ENCODE measurements at places on chromosomes 13 and 19. TPM values are rescaled to one million over a fixed set of nuclear protein-coding genes. Genes with fewer than 3 reads are reported as not detected.

- DNase-seq: no peak
Observed at GRCh38 chr19:30604657-30605056, 232.5 kb downstream of the ZNF536 start.

DNA sequence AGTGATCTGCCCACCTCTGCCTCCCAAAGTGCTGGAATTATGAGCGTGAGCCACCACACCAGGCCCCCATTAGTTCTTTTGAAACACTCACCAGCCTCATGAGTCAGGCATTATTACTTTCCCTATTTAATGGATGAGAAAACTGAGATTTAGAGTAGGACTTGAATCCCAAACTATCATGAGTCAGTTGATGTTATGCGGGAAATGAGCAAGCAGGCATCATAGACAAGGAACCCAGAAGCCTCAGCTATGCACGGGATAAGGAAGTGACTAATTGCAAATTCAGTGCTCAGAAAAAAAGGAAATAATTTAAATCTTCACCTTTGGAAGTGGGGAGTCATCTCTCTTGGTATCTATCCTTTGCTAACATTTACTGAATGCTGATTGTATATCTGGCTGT, 217.5 kb downstream of the ABCC4 start:
- DNase-seq: no peak

DNA sequence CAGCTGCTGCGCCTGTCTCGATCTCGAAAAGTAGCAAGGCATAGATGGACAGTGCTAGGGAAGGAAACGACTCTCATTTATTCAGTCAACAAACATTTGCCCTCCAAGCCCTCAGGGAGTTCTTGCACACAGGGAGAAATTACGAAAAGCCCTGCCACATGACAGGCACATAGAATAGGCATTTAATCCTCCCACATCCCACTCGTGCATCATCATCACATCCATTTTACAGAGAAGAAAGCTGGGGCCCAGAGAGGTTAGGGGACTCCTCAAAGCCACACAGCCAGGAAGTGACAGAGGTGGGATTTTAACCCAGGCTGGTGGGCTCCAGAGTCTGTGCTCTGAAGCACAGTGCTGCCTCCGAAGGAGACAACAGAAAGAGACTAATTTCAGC, 11.6 kb downstream of the TMEM221 start:
- no peak for DNase-seq

The COX6B2 gene
- not detected for total RNA-seq

- DNase-seq: peak; percentile 77
Observed at GRCh38 chr13:51804295-51805172, 571 bp upstream of the DHRS12 start.

The GPC6 gene
- 2.6 TPM for total RNA-seq

DNA sequence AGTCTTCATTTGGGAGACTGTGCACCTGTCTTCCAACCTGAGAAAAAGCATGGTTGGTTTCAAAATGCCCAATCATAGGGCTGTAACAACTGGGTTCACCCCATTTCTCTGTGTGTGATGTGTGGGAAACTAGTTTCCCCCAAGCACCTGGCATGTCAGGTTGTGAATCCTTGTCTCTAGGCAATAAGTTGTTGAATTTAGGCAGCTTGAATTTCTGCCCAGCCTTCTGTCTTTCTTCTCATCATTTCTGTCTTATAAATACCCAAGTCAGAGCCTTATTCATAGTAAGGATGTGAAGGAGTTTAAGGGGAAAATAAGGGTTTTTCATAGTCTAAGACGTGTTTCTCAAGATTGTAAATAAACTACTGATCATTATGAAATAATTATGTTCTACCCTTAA, 170.7 kb upstream of the RNF113B start:
- DNase-seq: no peak

DNA sequence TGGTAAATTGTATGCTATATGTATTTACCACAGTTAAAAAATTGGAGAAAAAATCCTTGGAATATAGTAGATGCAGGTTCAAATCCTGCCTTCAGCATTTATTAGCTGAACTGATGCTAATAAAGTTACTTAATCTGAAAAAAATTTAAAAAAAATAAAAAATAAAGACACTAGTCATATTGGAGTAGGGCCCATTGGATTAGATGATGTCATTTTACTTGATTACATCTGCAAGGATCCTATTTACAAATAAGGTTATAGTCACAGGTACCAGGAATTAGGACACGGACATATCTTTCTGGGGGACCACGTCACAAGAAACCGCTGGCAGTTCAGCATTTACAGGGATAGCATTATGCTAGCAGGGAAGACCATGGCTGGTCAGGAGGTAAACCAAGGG, 6.2 kb downstream of the ZNF555 start:
- no peak for DNase-seq

DNA sequence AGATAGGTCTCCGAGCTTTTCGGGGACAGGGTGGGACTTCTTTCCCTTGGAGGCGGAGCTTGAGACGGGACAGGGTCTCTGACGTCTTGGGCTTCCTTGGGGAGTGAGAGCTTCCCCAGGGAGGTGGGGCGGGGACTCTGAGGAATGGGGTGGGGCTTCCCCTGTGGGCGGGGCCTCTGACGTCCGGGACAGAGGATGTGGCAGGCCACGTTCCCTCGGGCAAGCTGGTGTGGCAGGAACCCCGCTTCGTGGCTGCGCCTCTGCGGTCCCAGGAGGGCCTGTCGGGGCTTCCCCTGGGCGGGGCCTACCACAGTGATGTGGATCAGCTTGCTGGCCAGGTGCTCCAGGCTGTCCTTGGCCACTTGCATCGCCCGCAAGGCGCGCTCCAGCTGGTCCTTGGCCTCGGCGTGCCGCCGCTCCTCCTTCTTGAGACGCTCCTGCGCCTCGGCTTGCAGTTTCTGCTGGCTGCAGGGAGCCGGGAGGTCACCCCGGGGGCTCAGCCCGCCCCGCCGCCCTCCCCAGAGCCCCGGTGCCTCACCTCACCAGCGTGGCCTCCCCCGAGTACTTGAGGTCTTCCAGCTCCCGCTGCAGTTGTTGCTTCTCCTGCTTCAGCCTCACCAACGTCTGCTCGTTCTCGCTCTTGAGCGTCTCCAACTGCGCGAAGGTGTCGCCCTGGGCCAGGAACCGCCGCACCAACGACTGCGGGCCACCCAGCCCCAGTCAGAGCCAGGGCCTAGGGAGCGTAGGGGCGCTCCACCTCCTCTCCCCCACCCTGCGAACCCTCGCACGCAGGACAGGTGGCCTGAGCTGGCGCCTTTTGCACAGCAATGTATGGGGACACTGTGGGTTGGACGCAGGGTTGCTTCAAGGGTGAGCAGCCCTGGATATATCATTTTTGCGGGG, 3.3 kb upstream of the RGL3 start:
- DNase-seq: peak; percentile 91

GRCh38 chr19:38095411-38096308, 128.4 kb downstream of the DPF1 start:
- DNase-seq: peak; percentile 76

DNA sequence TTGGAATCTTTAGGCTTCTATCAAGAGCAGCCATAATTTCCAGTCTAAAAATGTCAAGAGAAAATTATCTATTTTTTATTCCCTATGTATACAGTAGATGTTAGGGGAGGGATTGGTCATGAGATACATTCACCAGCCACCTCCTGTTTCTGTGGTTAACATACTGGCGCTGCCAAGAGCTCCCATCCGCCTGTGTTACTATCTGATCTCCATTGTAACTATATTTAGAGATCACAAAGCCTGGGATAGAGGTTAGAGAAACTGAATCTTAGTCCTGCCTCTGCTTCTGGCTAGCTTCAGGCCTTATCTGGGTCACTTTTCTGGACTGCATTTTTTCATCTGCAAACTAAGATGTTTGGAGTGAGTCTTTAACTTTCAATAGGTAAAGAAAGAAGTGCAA, 46.3 kb downstream of the POLR1D start:
- DNase-seq: no peak

GRCh38 chr19:10655457-10656312, 1.5 kb downstream of the ILF3 start:
- DNase-seq: no peak

GRCh38 chr13:48591889-48592687, 59.2 kb upstream of the RCBTB2 start:
- DNase-seq: no peak

DNA sequence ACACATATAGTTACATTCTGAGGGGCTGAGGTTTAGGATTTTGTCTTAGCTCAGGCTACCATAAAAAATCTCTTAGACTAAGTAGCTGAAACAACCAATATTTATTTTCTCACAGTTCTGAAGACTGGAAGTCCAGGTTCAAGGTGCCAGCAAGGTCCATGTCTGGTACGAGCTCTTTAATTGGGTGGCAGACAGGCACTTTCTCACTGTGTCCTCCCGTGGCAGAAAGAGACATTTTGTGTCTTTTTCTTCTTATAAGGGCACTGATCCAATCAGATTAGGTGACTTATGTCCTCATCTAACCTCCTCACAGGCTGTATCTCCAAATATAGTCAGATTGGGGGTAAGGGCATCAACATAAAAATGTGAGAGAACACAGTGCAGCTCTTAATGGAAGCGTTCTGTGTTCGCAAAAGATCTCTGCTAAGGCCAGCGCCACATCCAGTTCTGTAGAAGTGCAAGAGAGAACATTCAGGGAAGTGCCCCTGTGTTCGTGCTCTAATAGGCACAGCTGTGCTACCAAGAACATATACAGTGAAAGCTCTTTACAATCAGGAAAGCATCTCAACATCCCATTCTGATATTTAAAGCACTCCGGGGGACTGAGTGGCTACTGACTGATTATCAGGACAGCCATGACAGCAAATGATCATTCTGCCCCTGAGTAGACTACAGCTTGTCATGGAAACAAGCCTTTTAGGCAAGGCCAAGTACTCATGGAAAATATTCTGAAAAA, 819.2 kb downstream of the LIG4 start:
- DNase-seq: no peak

The SHC2 gene
- total RNA-seq: 10.7 TPM

DNA sequence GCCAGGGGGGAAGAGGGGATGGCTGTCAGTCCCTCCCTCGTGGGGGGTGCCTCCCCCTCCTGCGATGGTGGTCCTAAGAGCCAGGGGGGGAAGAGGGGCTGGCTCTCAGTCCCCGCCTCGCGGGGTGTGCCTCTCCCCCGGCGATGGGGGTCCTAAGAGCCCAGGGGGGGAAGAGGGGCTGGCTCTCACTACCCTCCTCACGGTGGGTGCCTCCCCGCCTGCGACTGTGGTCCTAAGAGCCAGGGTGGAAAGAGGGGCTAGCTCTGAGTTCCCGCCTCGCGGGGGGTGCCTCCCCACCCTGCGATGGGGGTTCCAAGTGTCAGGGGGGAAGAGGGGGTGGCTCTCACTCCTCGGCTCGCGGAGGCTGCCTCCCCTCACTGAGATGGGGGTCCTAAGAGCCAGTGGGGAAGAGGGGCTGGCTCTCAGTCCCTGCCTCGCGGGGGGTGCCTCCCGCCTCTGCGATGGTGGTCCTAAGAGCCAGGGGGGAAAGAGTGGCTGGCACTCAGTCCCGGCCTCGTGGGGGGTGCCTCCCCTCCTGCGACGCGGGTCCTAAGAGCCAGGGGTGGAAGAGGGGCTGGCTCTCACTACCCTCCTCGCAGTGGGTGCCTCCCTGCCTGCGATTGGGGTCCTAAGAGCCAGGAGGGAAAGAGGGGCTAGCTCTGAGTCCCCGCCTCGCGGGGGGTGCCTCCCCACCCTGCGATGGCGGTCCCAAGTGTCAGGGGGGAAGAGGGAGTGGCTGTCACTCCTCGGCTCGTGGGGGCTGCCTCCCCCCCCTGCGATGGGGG, 2325.6 kb upstream of the PCDH20 start:
- no peak for DNase-seq
